NCI-H1417 (cell line): ENCODE measurements at places on chromosomes 3 and 15.

GRCh38 chr3:8665407-8665896 is 20.9 kb upstream of the SSUH2 start:
- DNase-seq: no peak

DNA sequence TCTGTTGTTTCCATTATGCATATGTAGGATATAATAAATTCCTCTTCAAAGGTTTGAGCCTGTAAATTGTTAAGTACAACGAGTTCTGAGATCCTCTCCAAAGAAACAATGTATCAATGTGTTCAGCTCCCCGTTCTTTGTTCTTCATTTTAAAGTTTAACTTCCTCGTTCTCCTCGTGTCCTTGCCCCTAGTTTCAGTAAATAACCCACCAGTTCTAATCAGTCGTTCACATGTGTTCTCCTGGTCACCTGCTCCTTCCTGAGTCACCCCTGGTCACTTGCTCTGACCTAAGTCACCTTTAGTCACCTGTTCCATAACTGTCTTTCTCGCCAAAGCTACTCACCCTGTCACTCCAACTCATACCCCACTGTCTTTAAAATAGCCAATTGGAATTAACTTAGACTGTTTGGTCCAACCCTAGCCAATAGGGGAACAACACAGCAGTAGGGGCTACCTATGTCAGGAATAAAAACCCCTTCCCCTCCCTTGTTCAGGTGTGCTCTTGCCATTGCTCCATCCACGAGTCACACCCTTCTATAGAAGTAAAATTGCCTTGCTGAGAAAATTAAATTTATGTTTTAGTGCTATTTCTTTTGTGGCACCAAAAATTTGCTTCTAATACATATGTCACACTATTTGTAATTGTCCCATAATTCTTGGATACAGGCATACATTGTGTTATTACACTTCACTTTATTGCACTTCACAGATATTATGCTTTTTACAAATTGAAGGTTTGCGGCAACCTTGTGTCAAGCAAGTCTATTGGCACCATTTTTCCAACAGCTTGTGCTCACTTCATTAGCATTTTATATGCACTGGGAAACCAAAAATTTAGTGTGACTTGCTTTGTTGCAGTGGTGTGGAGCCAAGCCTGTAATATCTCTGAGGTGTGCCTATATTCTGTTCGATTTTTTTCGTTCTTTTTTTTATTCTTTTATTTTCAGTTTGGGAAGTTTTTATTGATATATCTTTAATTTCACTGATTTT is 15.3 kb upstream of the MCF2L2 start:
- no peak for DNase-seq

DNA sequence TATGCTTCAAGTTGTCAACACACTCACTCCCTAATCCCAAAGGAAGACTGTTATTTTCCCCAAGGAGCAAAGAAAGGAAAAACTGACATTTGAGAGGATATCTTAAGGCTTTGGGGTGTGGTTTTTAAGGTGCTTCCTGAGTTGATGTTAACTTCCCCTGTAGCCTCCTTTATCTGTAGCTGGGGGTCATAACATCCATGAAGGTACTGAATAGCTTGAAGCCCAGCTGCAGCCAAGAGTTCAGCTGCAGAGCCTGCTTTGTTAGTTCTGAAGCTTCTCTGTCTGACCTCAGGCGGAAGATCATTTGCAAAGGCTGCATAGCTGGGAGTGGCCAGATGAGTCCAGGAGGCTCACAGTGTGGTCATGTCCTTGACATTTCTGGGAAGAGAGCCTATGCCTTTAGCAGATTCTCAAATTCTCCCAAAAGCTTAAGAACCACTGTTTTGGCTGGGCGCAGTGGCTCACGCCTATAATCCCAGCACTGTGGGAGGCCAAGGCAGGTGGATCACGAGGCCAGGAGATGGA is 165.4 kb downstream of the SV2B start:
- no peak for DNase-seq

DNA sequence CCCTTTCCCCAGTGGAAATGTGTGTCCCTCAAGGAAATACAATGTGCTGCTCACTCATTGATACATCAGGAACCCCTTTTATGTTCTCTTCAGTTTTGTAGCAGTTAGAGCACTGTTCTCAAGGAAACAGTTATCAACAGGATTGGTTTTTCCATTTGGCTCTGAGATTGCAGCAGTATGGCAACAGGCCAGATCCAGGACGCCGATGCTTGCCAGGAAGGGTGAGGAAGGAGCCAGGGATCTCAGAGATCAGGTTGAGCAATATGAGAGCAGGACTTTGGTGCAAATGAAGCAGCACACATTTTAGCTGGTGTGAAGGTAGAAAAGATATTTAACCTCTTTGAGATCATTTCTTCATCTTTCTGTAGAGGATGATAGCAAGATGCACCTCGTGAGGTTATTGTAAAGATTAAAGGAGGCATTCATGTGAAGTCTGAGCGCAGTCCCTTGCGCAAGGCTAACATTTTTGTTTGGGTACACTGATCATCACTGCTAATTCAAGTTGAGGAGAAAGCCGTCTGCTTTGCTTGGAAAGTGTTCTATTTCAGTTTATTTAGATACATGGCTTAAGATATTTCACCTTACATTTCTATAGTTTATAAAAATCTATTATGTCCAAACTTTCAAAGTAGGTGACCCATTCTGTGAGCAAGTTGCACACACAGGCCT is 68.5 kb downstream of the KCNH8 start:
- no peak for DNase-seq

- DNase-seq: no peak
These were observed 58.4 kb downstream of the MESD start for GRCh38 chr15:80931191-80931590.

DNA sequence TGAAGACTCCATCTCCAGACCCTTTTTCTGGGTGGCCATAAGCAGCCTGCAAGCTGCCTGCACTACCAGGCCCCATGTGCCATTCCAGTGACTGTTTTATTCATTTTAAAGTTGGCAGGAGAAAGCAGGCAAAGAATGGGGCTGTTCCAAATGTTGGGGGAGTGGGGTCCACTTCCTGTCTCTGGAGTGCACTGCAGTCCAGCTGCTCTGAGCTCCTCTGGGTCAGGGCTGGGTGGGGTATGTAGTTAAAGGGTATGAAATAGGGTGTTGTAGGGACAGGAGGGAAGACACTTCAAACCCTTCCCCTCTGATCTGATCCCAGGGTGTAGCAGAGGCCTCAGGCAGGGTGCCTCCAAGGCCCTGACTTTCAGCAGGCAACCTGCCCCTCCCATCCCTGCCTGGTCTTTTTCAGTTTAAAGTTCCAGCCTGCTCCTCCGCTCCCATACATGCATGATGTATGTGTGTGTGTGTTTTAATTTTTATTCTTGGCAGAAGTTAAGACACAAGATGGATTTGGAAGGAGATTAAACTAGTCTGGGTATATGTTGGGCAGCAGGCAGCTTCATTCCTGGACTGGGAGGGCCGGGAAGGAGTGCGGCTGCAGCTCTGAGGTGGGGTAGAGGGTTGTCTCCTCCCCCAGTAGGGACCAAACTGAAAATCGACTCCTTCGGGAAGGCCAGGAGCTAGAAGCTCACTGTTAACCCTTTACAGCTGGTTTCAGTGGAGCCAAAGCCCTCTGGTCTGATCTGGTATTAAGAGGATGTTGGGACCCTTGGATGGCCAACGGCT is 17.3 kb downstream of the BOC start:
- no peak for DNase-seq
